Epithelial cell of proximal tubule (primary cell): ENCODE measurements at places on chromosomes 6 and 20.

DNA sequence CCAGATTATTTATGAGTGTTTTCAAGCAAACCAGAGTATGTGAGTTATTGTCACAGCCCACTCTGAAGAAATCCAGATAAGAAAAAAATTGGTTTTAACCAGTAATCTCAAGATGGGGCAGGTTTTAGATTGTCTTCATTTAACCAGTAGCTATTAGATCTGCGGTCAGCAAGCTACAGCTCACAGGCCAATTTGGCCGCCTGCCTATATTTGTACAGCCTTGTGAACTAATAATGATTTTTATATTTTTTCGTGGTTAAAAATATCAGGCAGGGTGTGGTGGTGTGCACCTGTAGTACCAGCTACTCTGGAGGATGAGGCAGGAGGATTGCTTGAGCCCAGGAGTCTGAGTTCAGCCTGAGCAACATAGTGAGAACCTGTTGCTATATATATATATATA lies 5.0 kb downstream of the FAM209B start:
- no peak for DNase-seq

DNA sequence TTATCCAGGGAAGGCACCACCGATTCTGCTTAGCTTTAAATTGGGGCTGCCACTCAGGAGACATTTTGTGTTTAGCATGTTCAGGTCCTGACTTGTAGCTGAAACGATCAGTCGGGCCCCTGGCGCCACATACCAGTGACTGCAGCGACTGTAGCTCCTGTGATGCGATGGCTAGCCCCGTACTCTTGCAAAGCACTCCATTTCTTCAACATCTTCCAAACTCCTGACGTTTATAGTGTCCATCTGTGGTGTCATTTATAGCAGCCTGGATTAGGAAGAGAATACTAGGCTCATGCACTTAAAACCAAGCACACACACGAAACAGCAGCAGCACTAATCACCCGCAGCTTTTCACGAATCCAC lies 13.0 kb downstream of the POU3F2 start:
- DNase-seq, result no peak

- DNase-seq, result no peak
Observed at GRCh38 chr6:34917626-34918285, 28.7 kb downstream of the ANKS1A start.

DNA sequence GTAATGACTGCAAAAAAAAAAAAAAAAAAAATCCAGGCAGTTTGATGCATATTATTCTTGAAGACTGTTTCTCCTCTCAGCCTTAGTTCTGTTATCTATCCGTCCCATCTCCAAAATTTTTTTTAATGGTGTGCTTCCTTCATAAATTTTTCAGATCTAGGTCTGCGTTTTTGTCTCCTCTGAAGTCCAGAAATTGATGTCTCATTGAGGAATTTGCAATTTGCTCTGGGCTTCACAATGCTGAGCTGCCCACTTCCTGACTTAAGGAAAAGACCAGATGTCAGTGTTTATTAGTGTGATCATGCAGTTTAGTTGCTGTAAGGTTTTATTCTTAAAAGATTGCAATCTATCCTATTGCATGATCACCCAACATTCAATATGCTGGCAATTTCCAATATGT lies 297.6 kb downstream of the ZNF217 start:
- no peak for DNase-seq

DNA sequence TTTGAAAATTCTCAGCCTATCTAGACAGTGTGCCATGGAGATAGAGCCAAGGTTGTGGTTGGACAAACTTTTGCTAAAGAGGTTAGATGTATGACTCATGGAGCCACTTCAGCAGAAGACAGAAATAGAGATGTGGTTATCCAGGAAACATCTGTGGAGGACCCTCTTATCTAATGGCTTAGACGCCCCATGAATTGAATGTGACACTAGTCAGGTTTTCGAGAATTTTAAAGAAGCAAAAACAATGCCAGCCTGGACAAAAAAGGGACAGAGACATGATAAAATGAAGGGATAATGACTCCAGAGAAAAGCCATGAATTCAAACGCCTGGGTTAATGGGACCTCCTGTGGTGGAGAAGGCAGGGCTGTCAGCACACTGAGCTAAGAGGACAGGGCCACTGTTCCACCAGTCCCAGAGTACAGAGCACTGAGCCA lies 280.5 kb downstream of the CLVS2 start:
- no peak for DNase-seq

DNA sequence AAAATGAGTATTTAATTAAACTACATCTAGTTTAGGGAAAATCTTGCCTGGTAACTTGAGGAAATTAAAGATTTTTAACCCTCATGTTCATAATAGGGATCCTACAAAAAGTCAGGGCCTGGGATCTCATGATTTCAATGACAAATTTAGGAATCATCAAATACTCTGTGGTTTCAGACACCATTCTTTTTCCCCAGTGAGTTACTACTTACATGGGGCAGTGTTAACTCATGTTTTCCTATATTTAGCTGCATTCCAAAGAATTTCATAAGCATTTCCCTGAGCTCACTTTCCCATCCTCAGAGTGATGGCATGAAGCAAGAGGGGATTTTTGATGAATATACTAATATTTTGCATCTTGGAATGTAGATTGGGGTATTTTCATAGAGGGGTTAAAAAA lies 321.7 kb downstream of the CENPW start:
- no peak for DNase-seq

- no peak for DNase-seq
Observed at GRCh38 chr6:18326001-18326400, 61.1 kb upstream of the RNF144B start.

DNA sequence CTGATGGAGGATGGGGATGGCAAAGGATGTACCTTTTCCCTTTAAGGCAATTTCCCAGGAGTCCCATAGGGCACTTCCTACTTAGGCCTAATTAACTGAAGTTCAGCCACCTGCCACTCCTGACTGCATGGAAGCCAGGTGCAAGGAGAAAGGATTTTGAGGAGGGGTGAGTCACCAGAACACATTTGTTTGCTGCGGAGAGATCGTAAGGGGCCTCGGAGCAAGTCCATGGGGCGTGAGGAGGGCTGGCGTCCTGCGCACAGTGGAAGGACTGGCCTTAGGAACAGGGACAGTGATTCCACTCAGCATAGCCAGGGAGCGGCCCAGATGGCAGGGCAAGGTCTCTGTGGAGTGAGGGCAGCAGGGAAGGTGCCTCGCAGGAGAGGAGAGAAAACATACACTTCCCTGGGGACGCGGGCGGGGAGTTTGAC lies 11.8 kb upstream of the MAP1LC3A start:
- DNase-seq, result no peak

- no peak for DNase-seq
Observed at GRCh38 chr6:106077881-106078280, 8.3 kb upstream of the PRDM1 start.

DNA sequence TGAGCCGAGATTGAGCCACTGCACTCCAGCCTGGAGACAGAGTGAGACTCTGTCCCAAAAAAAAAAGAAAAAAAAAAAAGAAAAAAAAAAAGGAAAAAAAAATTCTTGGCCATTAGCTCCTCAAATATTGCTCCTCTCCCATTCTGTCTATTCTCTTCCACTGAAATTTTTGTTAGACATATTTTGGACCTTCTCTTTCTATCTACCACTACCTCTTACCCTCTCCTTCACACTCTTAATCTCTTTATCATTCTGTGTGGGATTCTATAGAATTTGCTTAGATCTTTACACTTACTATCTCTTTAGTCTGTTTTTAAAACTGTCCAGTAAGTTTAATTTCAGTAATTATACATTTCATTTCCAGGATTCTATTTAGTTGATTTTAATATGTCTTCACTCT lies 85.0 kb downstream of the IRAK1BP1 start:
- no peak for DNase-seq

- no peak for DNase-seq
Observed at GRCh38 chr20:19855416-19855815, 97.4 kb downstream of the RIN2 start.

GRCh38 chr6:120056085-120056484 lies 706.5 kb upstream of the MAN1A1 start:
- no peak for DNase-seq

GRCh38 chr20:34536798-34537394 lies 20.7 kb downstream of the DYNLRB1 start:
- DNase-seq, result no peak
